ENCODE measurements at places on chromosomes 7 and 10.

DNA sequence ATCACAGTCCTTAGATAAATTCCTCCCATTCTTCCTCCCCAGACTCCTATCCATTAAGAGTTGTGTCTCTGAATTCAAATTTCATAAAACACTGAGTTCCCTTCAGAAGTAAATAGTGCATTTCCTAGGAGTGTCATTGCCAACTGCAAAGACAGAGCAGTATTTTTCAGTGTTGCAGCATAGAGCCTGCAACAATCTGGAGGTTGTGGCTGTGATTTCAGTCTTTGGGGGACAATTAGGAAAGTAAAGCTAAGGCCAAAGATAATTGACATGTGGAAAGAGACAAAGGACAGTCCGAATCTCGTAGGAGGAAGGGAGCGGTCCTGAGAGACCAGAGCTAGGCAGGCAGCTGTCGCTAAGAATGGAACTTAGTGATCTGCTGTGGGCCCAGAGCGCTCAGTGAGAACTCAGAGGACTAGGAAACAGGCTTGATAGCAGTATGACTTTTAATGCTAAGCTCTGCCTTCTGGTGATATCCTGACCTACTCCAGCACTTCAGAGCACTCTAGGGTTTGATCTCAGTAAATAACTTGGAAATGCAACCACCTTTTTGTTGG, 46.2 kb downstream of the PRPF18 start:
- no peak for DNase-seq

DNA sequence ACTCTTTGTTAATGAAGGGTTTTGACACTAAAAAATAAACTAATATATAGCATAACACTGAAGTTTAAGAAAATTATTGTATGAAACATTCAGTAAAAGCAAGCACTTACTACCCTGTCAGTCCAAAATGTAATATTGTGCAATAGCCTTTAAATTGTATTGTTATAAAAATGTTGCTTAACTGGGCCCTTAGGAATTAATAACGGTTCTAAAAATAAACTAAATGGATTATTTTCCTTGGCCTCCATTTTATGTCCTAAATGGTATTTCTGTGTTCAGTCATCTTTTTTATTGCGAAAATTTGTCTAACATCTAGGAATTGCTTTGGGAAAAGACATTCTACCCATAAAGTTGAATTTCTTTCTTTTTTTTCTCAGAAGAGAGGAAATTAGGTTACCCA, 49.0 kb upstream of the ABI1 start:
- no peak for DNase-seq

GRCh38 chr7:128841921-128842673, 11.9 kb downstream of the FLNC start:
- DNase-seq, result no peak

GRCh38 chr7:64098-64915, 128.1 kb upstream of the FAM20C start:
- no peak for DNase-seq

GRCh38 chr7:82559193-82559805, 115.7 kb upstream of the CACNA2D1 start:
- no peak for DNase-seq

DNA sequence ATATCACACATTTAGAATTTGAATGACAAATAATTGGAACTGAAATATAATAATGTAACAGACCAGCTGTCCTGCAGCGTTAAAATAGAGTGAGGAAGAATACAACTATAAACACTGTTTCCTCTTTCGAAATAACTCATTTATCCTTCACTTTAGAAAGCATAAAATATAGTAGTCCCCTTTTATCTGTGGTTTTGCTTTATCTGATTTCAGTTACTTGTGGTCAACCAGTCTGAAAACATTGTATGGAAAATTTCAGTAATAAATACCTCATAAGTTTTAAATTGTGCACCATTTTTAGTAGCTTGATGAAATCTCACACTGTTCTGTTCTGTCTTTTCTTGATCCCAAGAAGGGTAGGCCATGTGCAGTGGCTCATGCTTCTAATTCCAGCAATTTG, 31.7 kb downstream of the POLR1F start:
- DNase-seq, result no peak

DNA sequence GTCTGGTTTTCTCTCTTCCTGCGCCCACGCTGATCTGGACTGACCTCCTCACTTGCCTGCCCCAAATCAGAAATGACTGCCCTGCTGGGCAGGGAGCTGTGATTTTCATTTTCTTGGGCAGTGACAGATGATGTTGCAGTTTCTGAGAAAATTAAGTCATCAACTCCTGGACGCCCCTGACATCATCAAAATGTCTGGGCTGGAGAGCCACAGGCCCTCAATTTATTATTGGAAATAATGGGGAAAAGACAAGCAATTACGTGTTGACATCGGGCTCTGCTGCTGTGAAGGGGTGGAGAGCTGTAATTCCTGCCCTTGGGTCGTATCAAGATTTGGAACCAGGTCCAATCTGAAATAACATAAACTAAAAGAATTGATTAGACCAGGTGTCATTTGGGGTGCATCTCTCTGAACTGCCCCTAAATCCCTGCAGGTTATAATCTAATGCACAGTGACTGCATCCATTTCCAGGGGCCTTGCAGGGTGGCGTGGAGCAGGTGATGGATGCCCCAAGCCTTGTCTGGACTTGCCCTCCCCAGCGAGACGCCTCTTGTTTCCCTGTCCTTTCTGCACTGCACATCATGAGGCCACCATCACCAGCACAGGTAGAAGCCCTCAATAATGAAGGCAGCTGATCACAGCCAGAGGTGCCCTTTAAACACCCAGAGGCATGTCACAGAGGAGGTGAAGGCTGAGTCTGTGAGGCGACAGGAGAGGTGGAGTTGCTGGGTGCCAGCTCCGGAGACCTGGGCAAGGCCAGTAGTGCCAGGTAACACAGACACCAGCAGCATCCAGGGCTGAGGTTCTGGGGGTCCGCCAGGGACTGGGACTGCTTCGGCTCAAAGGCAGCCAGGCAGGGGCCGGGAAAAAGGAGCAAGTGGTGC, 98.7 kb downstream of the HTR5A start:
- DNase-seq, result no peak

GRCh38 chr7:24141874-24142509, 142.0 kb upstream of the NPY start:
- DNase-seq, result no peak

DNA sequence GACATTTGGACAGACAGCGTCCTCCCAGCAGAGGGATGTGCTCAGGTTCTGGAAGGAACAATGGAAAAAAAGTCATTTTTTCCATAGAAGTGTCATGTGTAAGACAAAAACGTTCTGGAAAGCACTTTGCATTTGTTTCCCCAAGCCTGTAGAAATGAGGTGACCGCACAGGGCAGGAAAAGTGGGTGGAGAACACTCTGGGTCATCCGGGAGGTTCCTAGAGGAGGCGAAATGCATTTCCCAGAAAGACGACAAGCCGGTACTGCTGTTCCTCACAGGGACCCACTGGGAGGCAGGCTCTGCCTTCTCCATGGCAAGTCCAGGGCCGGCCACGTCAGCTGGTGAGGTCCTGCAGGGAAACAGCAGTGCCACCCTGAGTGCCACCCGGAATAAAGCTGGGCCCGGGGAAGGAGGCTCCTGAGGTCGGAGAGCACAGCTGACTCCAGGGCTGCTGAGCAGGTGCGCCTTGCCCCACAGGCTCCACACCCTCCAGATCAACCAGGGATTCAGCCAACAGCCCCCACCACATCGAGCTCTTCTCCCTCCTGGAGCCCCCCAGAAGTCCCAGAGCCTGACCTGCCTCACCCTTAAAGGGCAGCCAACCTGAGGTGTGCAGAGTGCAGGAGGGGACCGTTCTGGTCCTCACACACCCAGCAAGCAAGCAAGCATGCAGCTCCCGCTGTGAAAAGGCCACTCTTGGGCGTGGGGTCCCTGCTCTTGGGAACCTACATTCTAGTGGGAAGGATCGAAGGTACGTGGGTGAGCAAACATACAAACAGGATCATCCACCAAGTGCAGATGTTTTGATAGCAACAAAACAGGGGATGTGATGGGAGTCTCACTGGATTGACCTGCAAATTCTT, 28.8 kb upstream of the INPP5A start:
- DNase-seq, result no peak

DNA sequence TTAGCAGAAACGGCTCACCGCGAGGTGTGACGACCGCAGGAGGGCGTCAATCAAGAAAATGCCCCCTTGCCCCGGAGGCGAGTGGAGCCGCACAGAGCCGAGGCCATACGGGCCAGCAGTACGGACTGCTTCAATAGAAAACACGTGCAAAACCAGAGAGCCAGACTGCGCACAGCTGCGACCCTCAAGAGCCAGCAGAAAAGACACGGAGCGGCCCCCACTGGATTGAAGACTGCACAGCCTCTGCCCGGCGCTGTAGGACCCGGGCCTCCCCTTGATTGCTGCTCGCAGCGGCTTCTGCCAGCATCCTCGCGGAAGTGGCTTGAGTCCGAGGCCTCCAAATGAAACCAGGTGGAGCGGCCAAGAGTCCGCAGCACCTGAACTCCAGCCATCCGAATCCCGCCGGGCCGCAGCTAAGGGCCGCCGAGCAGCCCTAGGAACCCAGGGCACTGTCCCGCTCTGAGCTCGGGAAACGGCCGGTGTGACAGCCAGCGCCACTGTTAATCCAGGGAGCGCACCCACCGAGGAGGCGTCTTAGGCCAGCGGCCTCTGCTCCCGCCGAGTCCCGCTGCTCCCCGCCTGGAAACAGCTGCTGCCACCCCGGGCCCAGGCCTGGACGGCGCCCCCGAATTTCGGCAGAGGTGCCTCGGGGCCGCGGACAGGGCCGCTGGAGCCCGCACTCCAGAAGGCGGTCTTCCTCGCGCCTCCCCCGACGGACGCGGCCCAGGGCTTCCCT, 660 bp upstream of the HHEX start:
- DNase-seq, result no peak

DNA sequence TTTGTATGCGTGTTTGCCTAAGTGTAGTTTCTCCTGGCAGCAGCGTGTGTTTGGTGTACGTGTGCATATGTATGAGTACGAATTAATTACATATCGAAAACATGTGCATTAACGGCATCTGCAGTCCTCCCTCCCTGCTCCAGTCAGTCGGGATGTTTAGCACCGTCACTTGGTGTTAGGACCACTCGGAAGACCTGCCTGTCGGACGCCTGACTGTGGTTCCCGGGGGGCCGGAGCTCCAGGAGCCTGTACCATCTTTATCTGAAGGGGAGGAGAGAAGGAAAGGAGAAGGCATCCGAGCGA, 1.1 kb upstream of the CNTNAP2 start:
- no peak for DNase-seq

DNA sequence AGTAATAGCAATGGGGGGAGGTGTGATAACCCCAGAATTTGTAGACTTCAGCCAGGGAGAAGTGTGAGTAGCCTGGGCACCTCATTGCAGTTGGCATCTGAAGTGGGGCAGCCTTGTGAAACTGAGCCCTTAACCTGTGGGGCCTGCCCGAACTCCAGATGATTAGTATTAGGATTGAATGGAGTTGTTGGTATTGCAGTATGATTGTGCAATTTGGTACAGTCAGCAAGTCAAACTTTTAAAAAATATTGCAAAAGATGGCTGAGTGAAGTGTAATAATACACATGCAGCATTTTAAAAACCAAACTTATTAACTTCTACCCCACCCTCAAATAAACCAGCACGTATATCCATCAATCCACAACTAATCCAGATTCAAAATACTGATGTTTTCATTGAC, 9.3 kb downstream of the RBM33 start:
- no peak for DNase-seq

DNA sequence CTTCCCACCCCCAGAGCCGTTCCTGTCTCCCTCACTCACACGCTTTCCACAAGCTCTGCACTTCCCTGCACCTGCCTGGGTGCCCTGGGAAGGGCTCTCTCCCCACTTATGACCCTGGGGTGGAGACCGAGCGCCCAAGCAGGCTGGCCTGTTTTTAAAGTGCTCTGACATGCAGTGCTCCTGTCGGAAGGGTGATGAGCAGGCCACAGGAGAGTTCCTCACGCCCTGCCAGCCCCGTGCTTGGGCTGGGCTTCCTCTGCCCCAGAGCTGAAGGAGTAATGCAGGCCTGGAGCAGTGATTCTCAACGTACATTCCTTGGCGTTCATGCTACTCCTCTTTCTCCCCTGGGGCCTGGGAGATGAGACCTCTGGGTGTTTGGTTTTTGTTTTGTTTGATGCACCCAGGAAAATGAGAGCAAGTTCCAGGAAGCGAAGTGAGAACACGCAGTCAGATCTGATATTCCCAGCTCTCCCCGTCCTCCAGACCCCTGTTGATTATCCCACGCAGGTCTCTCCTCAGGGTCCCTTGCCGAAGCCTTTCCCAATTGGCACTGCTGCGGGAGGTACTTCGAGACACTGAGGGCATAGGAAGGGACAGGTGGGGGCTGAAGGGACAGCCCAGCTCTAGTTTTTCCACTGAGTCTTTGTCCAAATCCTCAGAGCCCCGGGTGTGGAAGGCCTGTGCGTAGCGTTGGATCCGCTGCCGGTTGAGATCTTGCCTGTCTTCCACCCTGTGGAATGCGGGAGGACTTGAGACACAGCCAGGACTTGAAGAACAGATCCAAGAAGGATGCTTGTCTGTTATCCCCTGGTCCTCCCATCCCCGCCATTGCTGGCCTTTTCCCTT, 14.1 kb downstream of the TRPV6 start:
- DNase-seq, result no peak

- DNase-seq, result no peak
These were observed 19.3 kb upstream of the SLIT1 start for GRCh38 chr10:97204826-97205679.

DNA sequence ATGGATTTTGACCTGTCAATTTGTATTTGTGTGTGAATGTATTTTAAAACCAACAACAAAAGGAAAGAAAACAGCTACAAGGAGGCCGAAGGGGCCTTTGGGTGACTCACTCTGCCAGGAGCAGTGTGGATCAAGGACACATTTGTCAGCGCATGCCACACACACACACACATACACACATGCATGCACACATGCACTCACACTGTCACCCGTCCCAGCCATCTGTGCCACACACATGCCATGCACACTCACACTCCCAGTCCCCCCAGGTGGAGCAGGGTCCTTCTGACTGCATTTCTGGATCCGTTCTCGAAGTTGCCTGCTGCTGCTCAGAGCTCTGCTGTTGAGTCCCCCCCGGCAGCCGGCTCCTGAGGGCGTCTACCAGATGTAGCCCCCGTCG, 26.0 kb downstream of the SPOCK2 start:
- DNase-seq, result no peak
